ENCODE measurements at places on chromosomes 11 and 22. TPM values are rescaled to one million over a fixed set of nuclear protein-coding genes. Genes with fewer than 3 reads are reported as not detected.

CRYBB1 gene
- not detected for total RNA-seq

ZNF202 gene
- total RNA-seq, result 18.9 TPM

PRG2 gene
- 0.45 TPM for total RNA-seq

INSC gene
- 0.11 TPM for total RNA-seq

SLC5A12 gene
- not detected for total RNA-seq

All from T-helper 2 cell treated with Interferon-gamma antibody and Interleukin-4, amounts not matched to agents 100 ng/mL and 5 ng/mL, for 36 hours (primary cell).